ENCODE measurements at places on chromosomes 1 and 21.

DNA sequence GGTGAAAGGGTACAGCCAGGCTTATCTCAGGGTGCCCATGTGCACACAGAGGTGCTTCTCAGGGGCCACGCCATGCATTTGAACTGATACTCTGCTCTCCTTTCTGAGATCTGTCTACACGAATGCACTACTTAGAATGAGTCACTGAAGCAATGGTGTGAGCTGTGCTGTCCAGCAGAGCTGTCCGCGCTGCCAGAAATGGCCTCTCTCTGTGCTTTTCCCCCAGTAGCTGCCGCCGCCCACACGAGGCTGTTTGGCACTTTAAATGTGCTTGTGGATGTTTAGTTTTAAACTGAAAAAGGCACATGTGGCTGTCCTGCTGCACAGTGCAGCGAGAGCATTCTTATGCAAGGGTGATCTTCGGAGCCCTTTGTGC is 87.1 kb upstream of the COL6A1 start:
- DNase-seq, result peak; percentile 41

- peak; percentile 48 for DNase-seq
These were observed 134.4 kb downstream of the OMA1 start for GRCh38 chr1:58412071-58412580.

DNA sequence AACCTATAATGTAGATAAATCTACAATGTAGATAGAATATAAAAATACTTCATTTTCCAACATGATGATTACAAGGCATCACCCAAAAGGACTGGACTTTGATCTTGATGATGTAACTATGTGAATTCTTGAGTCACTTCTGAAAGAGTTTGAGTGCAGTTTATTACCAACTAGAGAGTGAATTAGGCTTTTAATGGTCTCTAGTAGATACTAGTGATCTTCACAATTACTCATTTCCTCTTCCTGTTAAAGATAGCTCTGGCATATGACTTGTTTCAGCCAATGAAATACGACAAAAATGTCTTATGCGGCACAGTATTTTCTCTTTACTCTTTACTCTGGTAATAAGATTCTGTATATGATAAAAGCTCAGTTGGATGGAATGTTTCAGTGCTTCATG is 1588.1 kb upstream of the B3GALT2 start:
- DNase-seq, result no peak

GRCh38 chr21:42145569-42146272 is 73.2 kb upstream of the ABCG1 start:
- peak; percentile 58 for DNase-seq

GRCh38 chr1:110674337-110675059 is at the start of gene KCNA3:
Gene KCNA3 (minus strand): TSS chr1:110674940. CDS start chr1:110674809, 131 bp downstream.
- DNase-seq, result no peak

DNA sequence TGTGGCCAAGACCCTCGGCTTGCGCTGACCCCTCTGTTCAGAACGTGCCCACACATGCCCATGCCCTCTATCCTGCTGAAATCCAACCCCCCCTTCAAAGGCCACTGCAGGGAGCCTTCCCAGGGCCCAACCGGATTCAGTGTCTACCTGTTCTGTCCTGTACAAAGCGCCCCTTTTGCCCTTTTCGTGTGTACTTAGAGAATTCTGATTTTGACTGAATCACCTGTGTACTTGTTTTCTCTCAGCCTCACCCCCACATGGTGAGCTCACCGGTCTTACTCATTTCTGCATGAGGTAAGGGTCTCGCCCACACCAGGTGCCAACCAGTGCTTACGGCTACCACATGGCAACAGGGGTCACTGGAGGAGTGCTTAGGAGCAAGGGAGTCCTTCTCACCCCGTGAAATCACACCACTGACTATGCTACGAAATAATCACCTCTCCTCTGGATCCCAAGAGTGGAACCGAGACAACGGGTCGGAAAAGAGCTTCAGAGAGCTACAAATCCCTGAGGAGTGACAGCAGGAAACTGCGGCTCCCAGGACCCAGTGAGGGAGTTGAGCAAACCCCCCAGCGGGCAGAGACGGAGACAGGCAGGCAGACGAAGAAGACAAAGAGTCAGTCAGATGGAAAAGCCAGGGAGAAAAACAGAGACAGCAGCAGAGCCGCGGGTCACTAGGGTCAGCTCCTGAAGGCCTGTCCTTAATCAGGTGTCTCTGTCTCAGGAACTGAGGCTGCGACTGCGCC is 2.1 kb upstream of the S100A2 start:
- no peak for DNase-seq

DNA sequence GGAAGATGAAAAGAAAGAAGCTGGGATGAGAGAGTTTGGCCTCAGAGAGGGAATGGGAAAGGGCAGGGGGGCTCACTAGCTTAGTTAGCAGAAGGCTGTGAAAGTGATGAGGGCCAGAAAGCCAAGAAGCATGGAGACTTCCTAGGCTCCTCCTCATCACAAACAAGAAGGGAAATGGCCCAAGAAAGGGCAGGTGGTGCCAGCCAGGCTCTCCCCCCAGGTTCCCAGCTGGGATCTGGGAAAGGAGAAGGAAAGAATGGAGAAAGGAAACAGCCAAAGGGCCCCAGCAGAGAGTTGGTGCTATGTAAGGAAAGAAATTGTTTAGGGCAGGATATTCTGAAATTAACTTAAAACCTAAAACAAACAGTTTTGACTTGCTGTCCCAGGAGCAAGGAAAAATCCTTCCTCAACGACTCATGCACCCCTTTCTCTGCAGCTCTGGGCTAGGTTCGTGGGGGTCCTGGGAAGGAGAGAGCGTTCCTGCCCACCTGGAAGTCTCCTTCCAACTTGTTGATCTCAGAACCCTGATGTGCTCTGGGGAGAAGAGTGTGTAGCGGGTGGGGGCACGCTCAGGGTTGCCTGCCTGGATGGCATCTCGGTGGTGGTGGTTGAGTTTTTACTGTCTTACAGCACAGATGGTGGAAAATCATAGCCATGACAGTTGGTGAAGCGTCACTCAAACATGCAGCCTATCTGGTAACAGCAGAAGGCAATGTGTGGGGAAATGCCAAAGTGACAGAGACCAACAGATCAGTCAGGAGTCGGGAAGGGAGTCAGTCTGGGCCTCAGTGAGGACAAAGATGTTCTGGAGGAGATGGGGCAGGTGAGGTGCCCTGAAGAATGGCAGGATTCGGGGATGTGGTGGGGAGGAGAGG is 147.3 kb downstream of the CLIC6 start:
- no peak for DNase-seq

DNA sequence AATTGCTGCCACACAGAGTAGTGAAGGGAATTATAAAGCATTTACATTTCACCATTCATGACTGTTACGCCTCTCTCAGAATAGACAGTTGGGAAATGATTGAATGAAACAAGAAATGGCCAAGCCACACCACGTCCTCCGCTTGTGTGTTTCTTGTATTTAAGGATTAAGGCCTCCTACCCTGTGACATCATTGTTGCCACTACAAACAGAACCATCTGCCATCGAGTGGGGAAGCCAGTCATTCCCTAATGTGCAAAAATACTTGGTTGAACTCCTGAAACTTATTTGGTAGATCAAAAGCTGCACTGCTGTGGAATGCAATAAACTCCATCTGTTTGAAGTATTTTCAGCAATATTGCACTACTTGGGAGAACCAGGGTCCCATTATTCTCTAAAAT is 99.0 kb upstream of the C1orf105 start:
- peak; percentile 92 for DNase-seq

GRCh38 chr21:36076878-36077655 is 7.2 kb downstream of the CBR1 start:
- no peak for DNase-seq

GRCh38 chr1:88557014-88557413 is 127.1 kb upstream of the PKN2 start:
- no peak for DNase-seq

- no peak for DNase-seq
These were observed 99.3 kb downstream of the CDC42BPA start for GRCh38 chr1:227218870-227219573.

DNA sequence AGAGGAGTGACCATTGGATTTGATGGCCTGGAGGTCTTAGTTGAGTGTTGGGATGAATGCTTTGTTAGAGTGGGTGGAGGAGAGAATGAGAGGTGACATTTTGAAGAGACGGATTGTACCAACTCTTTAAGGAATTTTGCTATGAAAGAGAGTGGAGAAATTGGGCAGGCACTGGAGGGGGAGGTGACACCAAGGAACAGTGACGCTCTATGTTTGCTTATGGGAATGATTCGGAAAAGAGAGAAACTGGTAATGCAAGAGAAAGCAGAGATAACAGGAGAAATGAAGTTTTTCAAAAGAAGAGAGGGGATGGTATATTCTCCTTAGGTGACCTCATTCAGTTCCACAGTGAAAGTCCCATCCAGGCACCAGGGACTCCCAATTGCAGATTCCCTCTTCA is 24.5 kb upstream of the PADI2 start:
- DNase-seq, result no peak

- DNase-seq, result peak; percentile 48
These were observed 106.3 kb downstream of the GALNT2 start for GRCh38 chr1:230173187-230173975.

DNA sequence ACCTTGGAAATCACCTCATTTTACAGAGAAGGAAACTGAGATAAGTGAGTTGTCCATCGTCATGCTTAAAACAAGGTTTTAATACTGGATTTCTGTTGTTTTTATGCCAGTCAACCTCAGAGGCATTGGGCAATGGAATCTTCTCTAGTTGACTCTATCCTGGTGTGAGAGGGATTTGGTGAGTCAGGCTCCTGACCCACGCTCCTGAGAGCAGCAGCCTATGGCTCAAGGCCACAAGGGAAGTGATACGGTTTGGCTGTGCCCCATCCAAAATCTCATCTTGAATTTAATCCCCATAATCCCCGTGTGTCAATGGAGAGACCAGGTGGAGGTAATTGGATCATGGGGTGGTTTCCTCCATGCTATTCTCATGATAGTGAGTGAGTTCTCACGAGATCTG is 90.1 kb downstream of the TLR5 start:
- DNase-seq, result no peak

- peak; percentile 61 for DNase-seq
These were observed 73.9 kb downstream of the DNTTIP2 start for GRCh38 chr1:93805027-93805610.

DNA sequence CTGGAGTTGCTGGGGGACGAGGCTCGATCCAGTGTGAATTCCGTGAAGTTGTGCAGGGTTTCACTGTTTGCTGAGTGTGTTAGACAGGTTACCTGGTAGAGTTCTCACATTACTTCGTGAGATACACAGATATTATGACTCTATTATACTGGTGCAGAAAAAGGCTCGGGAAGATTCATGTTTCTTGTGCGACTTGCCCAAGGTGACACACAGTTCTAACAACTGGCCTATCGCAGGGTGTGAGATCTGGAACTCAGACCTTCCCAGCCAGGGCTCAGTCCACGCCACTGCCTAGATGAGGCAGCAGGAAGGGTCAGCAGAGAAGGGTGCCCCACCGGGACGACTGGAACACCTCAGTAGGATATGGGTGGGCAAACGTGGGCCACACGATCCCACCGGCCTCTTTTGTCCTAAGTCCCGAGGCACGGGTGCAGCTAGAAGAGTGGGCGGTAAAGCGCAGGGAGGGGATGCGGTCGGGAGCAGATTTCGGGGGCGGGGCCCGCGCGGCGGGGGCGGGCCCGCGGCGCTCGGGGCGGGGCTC is 296 bp upstream of the RNPEP start:
- DNase-seq, result peak; percentile 53

GRCh38 chr1:38030596-38031512 is 15.7 kb downstream of the POU3F1 start:
- no peak for DNase-seq

- peak; percentile 77 for DNase-seq
These were observed 66.0 kb upstream of the BACH1 start for GRCh38 chr21:29232530-29233255.

- DNase-seq, result no peak
These were observed 265.4 kb downstream of the FOXD2 start for GRCh38 chr1:47703156-47703825.

- no peak for DNase-seq
These were observed 61.1 kb downstream of the LDLRAD2 start for GRCh38 chr1:21873174-21873573.

DNA sequence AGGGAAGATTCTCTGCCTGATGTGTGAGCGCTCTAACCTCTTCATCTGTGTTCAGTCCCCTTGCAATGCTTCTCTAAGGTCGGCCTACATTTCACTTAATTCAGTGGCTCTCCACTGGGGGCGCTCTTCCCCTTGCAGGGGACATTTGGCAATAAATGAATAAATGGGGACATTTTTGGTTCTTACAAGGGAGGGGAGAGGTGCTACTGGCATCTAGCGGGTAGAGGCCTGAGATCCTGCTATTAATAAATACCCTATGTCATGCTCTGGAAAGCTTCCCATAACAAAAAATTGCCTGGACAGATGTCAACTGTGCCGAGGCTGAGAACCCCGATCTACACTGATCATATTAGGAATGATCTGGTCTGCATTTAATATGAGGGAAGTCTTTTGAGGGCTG is 25.9 kb upstream of the DNAJC11 start:
- peak; percentile 49 for DNase-seq

DNA sequence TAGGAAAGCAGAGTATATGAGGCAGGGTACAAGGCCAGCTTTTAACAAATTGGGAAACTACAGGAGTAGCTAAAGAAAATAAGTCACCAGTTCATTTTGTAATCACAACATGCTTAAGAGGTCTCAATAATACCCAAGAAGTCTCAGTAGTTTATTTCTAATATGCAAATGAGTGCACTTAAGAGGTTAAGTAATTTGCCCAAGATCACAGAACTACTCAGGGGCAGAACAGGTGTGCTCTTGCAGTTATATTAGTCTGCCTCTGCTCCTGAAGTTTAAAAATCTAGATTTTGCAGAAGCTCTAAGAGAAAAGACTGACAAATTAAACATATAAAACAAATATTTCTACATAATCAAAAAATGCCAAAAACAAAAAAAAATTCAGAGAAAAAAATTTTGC is 6.9 kb downstream of the EPS15 start:
- no peak for DNase-seq

GRCh38 chr1:234976861-234977680 is 151.6 kb downstream of the TOMM20 start:
- DNase-seq, result no peak

DNA sequence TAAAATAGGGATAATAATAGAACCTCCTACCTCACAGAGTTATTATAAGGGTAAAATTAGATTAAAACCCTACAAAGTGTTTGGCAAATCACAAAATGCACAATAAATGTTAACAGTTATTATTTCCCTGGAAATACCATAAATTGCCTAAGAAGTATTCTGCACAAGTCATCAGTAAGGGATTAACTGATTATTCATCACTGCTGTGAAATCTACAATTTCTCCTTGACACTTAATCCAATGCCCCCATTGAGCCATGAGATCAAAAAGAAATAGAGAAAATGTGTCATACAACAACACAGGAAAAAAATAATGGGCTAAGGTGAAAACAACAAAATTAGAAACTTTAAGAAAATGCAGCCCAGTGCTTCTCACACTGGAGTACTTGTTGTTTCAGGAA is 6.7 kb upstream of the SEC16B start:
- DNase-seq, result no peak

DNA sequence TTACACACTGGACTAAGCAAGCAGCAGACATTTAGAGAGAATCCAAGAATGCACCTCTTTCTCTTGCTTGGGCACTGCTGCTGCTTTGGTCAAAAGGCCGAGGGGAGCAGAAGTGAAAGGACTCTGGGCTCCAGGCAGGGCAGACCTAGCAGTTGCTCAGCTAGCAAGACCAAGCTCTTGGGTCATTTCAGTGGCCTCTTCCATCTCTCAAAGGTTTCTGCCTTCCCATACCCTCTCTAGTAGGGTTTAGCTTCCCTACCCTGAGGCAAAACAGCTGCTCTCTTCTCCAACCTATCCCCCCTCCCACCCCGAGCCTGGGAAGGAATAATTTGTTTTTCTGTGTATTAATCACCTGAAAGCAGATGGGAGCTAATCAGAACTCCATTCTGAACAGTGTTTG is 25.8 kb downstream of the TFAP2E start:
- DNase-seq, result no peak
